Activated T-helper 2 cell treated with anti-CD3 and anti-CD28 coated beads, Interferon-gamma antibody, Interleukin-2, Interleukin-4, amounts not matched to agents 10 μg/mL and 5 μg/mL and 100 μg/mL, durations not matched to agents 14 hours and 24 hours and 36 hours (primary cell): ENCODE measurements at places on chromosomes 11 and 22.

DNA sequence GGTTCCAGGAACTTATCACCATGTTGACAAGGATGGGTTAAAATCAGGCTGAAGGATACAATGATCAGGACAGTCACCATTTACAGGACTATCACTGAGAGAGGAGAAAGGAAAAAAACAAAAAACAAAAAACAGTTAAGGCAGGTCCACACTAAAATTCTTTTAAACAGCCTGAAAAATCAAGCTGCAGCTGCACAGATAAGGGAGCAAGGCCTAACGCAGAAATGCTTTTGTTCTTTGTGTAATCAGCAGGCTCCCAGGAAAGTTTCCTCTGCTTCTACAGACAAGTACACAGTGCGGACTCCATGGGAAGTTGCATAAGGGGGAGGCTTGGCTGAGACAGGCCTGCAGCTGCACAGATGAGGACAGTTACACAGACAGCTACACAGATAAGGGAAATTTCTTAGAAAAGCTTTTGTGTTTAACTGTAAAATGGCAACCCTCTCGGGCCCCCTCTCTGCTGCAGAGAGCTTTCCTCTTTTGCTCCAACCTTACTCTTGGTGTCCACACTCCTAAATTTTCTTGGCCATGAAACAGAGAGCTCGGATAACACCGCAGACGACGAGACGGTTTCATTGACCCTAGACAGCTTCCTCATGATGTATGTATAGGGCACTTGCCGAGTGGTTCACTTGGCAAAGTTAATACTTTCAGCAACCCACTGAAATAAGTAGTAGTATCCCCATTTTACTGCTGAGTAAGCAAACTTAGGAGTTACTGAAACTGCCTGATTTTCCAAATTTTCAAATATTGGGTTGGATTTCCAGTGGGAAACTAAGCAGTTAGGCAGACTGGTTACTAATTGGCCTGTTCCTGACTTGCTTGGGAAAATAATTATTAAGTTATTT, 45.5 kb downstream of the PIWIL3 start:
- no peak overlapping the region for H3K27ac ChIP-seq
- H3K4me1 ChIP-seq: no peaks in the 10 kb centered on the region
- H3K27me3 ChIP-seq: peaks cover 18% of the 10 kb centered on the region
- DNase-seq: no peak
- H3K4me3 ChIP-seq: no peak overlapping the region

GRCh38 chr22:32572741-32573500, 98.3 kb downstream of the FBXO7 start:
- peaks cover 4% of the 10 kb centered on the region for H3K4me1 ChIP-seq
- no peak overlapping the region for H3K4me3 ChIP-seq

DNA sequence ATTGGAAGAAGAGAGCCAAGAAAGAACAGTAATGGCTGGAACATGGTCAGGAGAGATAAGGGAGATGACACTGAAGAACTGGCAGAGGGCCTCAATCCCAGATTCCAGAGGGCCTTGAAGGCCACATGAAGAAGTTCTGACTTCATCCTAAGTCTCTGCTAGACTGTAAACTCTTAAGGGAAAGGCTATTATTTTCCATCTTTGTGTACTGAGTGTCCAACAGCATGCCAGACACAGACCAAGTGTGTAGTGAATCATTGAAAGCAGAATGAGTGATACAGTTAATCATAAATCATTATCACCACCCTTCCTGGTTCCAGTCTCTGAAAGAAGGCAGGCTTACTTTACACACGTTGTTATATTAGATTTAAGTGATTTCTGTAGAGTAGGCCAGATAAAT, 185.3 kb upstream of the C11orf87 start:
- no peaks in the 10 kb centered on the region for H3K36me3 ChIP-seq
- no peak for DNase-seq
- H3K27ac ChIP-seq: no peak overlapping the region
- no peak overlapping the region for H3K4me3 ChIP-seq

- H3K4me3 ChIP-seq: no peak overlapping the region
- DNase-seq: no peak
- no peaks in the 10 kb centered on the region for H3K4me1 ChIP-seq
- H3K27me3 ChIP-seq: peaks cover 2% of the 10 kb centered on the region
These were observed 503.2 kb upstream of the B3GAT1 start for GRCh38 chr11:134915212-134915611.

DNA sequence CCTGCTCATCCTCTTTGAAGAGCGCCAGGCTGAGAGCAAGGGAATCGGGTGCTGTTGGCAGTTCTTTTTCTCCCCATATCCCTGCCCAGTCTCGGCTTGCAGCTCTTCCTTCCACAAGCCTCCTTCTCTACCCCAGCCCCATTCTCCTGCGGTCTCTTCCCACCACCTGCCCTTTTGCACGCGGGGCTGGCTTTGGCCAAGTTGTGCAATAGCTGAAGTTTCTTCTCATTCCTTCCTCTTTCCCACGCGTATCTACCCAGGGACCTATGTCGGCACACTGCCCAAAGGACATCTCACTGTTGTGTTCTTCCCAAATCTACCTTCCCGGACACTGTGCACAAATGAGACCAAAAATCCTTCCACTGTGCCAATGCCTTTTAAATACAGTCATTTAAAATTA, 22.3 kb upstream of the HTR3A start:
- H3K27ac ChIP-seq: no peak overlapping the region
- H3K4me1 ChIP-seq: no peaks in the 10 kb centered on the region
- no peaks in the 10 kb centered on the region for H3K36me3 ChIP-seq
- no peak overlapping the region for H3K4me3 ChIP-seq
- peaks cover 17% of the 10 kb centered on the region for H3K27me3 ChIP-seq
- no peak for DNase-seq

- H3K4me3 ChIP-seq: no peak overlapping the region
- DNase-seq: no peak
- peaks cover 26% of the 10 kb centered on the region for H3K4me1 ChIP-seq
- no peaks in the 10 kb centered on the region for H3K27me3 ChIP-seq
These were observed 14.3 kb downstream of the DGCR8 start for GRCh38 chr22:20094197-20094807.

GRCh38 chr11:8247312-8247711, 16.4 kb downstream of the LMO1 start:
- no peak overlapping the region for H3K4me3 ChIP-seq
- H3K4me1 ChIP-seq: no peaks in the 10 kb centered on the region
- no peak overlapping the region for H3K27ac ChIP-seq
- H3K36me3 ChIP-seq: no peaks in the 10 kb centered on the region

DNA sequence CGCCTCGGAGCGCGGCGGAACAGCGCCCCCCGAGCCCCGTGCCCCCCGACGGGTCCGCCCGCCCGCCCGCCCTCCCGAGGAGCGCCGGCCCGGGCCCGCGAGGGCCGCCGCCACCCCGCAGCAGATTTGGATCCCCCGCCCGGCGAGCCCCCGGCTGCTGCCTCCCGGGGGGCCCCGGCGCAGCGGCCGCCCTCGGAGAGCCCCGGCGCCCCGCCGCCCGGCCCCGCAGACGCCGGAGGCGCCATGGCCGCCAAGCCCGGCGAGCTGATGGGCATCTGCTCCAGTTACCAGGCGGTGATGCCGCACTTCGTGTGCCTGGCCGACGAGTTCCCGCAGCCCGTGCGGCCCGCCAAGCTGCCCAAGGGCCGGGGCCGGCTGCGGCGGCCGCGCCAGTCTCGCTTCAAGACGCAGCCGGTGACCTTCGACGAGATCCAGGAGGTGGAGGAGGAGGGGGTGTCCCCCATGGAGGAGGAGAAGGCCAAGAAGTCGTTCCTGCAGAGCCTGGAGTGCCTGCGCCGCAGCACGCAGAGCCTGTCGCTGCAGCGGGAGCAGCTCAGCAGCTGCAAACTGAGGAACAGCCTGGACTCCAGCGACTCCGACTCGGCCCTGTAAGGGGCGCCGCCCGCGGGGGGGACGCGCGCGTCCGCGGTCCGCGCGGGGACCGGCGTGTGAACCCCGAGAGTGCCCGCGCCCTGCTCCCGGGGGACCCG, 380 bp downstream of the C11orf96 start:
- DNase-seq: no peak
- peaks cover 13% of the 10 kb centered on the region for H3K4me1 ChIP-seq
- H3K27me3 ChIP-seq: peaks cover 66% of the 10 kb centered on the region
- H3K27ac ChIP-seq: no peak overlapping the region
- H3K36me3 ChIP-seq: peaks cover 3% of the 10 kb centered on the region

DNA sequence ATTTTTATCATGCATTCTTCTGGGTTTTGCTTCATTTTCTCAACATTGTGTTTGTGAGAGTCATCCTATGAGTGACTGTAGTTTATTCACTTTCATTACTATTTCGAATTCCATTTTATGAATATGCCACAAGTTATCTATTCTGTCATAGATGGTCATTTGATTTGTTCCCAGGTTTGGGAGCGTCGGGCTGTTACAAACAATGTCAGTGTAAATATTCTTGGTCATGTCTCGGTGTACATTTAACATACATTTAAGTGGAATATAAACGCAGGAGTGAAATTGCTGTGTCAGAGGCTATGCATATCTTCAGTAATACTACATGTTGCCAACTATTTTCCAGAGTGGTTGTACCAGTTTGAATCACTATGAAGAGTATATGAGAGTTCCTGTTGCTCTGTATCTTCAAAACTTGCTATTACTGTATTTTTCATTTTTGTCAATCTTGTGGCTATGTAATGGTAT, 2.4 kb downstream of the TRIM44 start:
- DNase-seq: no peak
- peaks cover 25% of the 10 kb centered on the region for H3K4me1 ChIP-seq
- no peak overlapping the region for H3K27ac ChIP-seq
- H3K36me3 ChIP-seq: peaks cover 47% of the 10 kb centered on the region

GRCh38 chr11:95156916-95157541, 67.4 kb downstream of the ENDOD1 start:
- no peak overlapping the region for H3K4me3 ChIP-seq
- no peak overlapping the region for H3K27ac ChIP-seq
- no peak for DNase-seq

DNA sequence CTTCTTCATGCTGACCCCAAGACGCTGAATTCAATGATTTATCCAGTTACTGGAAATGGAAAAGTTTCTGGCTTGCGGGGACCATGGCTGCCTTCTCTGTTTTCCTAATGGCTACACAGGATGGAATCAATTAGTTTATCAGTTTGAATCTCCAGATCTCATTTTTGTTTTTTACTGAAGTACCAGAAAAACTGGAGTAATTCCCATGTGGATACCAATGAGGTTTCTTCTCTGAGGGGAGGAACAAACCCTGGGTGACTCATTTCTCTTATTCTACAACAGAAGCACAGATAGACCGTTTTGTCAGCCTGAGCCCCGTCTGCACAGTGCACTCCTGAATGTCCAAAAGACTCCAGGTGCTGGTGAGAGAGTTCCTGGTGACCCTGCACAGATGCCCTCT, 3.4 kb downstream of the ZNF195 start:
- no peak overlapping the region for H3K27ac ChIP-seq
- no peak overlapping the region for H3K4me3 ChIP-seq
- peaks cover 85% of the 10 kb centered on the region for H3K36me3 ChIP-seq
- no peak for DNase-seq
- no peaks in the 10 kb centered on the region for H3K27me3 ChIP-seq

DNA sequence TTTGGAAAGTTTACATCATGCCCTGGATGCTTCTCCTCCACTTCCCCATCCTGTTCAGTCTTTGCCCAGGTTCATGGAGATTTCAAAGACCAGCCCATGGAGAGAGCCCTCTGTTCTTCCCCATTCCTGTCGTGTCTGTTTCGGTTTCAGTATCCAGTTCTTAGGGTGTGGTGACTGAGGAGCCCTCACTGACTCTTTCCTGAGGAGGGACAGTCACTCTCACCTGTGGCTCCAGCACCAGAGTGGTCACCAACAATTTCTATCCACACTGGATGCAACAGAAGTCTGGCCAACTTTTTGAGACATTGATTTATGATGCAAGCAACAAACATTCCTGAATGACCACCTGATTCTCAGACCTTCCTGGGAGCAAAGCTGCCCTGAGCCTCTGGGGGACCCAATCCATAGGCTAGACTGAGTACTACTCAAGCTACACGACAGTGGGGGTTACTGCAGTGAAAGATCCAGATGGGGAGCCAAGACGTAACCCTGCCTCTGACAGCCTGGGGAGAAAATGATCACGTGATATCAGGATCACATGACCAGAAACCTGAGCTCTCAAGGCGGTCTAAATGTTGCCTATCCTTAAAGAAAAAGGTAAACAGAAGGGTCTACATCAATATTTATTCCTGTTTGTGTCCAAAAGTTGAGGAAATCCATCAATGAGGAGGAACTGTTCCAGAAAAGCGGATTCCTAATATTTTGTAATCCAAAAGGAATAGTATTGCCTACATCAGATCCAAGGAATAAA, 76.2 kb upstream of the VPREB1 start:
- no peak overlapping the region for H3K4me3 ChIP-seq
- no peaks in the 10 kb centered on the region for H3K36me3 ChIP-seq
- peaks cover 12% of the 10 kb centered on the region for H3K27me3 ChIP-seq
- H3K4me1 ChIP-seq: peaks cover 4% of the 10 kb centered on the region
- no peak overlapping the region for H3K27ac ChIP-seq
- DNase-seq: no peak
